CD4-positive, alpha-beta T cell treated with Interleukin-2 at 100 ng/mL for 4 hours (primary cell): ENCODE measurements at places on chromosomes 1 and 21.

DNA sequence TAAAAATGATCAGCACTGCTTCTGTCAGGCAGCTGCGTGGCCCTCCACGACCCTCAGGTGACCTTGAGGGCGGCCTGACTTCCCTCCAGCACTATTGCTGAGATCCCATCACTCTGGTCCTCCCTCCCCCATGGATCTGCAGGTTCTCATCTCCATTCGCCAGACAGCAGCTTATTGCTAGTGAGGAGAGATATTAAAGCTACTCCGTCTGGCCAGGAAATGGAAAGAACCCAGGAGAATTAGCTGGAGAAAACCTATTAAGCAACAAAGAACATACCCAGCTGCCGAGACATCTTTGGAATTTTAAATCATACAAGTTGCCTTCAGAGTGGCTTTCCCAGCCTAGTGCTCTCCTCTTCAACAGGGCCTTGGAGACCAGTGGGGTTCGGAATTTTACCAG lies 25.7 kb upstream of the KCNN3 start:
- DNase-seq, result no peak

DNA sequence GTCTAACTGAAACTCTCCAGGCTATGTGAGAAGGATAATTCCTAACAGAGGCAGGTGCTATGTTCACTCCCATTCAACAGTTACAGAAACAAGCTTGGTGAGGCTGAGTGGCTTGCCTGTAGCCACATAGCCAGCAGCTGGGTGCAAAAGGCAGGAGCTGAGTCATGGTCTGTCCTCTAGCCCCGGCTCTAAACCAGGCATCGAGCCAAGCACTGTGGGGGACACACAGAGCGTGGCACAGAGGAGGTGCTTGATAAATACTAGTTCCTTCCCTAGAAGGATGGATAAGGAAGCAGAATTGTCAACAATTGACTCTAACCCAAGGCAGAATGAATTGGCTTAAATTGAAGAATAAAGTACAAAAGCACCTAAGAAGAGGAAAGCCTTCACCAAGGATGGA lies 10.4 kb upstream of the KCNA2 start:
- no peak for DNase-seq

- DNase-seq, result no peak
Measured at GRCh38 chr1:12380326-12381249, 150.8 kb downstream of the VPS13D start.

- no peak for DNase-seq
Measured at GRCh38 chr21:35475762-35476161, 426.7 kb upstream of the RUNX1 start.

DNA sequence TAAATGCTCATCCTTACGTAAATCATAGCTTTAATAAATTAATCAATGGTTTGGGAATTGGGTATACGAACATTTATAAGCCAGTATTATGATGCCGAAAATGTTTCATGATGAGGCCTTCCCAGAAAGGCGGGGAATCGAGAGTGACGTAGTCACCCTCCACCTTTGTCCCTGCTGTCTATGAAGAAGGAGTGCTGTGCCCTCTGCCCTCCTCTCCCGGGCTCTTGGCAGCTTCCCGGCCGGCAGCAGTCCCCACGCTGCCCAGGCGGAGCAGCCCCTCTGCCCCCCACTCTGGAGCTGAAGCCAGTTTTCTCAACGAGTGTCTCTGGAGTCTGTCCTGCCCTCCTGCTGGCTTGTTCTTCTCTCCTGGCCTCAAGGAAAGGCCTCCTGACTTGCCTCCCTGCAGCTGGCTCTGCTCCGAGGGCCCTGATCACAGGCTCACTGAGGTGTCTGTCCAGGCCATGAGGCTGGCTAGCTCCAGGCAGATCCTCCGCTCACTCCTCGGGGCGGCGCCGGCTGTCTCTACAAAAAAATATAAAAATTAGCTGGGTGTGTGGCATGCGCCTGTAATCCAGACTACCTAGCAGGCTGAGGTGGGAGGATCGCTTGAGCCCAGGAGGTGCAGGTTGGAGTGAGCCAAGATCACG lies 150.7 kb upstream of the COL6A1 start:
- no peak for DNase-seq

- no peak for DNase-seq
Measured at GRCh38 chr1:111930356-111930755, 59.1 kb downstream of the KCND3 start.

- DNase-seq, result no peak
Measured at GRCh38 chr1:160489513-160490261, 33.4 kb downstream of the SLAMF6 start.

GRCh38 chr1:177174921-177175634 lies 4.3 kb downstream of the BRINP2 start:
- no peak for DNase-seq

DNA sequence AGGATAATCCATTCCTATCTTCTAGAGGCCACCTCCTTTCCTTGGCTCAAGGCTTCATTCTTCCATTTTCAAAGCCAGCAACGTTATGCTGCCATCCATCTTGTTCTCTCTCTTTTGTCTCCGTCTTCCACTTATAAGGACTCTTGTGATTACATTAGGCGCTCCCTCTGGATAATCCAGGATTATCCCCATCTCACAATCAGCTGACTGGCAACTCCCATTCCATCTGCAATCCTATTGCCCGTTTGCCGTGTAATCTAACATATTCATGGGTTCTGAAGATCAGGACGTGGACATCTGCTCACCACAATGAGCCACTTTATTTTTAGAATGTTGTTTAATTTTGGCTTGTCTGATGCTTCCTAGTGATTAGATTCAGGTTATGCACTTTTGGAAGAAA lies 89.3 kb downstream of the EBNA1BP2 start:
- DNase-seq, result no peak

DNA sequence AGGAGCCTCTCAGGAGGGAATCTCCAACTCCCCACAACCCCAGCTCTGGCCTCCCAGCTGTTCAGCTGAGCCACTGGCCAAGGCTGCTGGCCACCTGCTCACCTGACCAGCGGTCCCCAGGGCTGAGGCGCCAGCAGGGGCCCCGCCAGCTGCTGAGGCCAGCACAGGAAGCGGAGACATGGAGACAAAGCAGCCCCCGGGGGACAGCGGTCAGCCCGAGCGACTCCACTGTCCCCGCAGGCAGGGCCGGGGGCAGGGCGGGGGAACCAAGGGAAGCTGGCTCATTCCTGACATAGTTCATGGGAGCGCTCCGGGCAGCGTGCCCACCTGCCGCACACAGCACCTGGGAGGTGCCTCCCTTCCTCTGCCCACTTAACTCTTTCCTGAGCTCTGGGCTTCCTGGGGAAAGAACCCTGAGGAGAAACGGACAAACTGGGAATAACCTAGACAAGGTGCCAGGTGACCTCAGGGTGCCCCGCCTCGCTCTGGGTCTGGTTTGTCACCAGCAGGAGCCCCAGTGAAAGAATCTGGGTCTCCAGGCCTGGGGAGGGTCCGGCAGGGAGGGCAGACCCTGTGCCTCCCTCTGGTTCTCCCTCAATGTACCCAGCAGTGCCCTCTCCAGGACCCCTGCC lies 10.7 kb downstream of the EPHA2 start:
- DNase-seq, result no peak

GRCh38 chr1:8421721-8422120 lies 103.8 kb downstream of the SLC45A1 start:
- no peak for DNase-seq

DNA sequence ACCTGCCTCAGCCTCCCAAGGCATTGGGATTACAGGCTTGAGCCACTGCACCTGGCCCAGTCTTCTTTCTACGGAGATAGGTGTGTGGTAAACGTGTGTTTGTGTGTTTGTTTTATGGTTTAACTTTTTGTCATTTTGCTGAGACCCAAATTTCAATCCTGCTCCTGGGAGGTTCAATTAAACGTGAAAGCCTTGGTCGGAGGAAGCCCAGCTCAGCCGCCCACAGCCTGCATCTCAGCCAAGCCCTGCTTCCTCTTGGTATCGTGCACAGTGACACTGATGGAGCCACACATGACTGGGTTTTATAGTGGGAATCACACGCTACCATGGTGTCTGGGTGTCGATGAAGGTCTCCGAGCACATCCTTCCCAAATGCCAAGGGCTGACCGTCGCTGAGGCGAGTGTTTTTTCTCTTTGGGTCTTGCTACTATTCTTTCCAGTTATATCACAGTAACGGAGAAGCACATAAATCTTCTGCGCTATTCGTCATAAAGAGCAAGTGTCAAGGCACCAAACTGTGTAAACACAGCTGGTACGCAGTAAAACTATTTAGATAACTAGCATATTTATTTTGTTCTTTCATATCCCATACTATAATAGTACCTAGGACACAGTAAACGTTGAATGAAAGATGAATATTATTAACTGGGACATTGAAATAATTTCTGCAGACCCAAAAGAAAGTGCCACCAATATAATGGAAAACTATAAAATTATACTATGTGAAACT lies 39.3 kb downstream of the HLCS start:
- DNase-seq, result no peak

GRCh38 chr1:242004751-242005495 lies 6.0 kb upstream of the MAP1LC3C start:
- no peak for DNase-seq

- no peak for DNase-seq
Measured at GRCh38 chr1:993379-993995, 6.4 kb downstream of the HES4 start.

DNA sequence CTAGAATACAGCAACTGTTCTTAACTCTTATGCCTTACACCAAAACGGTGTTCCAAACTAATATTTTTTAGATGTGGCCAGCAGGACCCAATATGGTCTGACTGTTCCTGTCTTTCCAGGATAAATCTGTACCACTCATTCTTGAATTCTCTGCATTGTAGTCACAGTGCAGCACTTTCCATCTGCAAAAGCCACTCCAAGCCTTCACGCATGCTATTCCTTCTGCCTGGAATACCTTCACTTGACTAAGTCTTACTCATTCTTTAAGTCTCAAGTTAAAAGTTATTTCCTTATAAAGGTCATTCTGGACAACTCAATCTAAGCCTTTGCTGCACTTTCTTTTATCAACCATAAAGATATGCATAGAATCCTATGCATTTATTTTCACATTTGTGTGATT lies 1194.5 kb downstream of the PLA2G4A start:
- DNase-seq, result no peak

DNA sequence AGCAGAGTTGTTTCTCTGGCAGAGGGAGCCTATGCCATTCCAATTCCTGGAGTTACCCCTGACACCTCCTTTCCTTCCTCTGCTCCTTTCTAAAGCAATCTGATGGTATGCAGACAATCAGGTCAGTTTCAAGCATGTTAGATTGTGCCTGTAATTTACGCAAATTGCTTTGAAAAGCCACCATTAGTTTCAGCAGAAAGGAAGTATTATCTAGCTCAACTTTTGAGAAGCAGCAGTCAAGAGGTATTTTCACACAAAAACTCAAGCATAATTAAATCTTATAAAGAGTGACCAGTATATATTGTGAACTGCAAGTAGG lies 2.2 kb downstream of the ERRFI1 start:
- DNase-seq, result no peak

DNA sequence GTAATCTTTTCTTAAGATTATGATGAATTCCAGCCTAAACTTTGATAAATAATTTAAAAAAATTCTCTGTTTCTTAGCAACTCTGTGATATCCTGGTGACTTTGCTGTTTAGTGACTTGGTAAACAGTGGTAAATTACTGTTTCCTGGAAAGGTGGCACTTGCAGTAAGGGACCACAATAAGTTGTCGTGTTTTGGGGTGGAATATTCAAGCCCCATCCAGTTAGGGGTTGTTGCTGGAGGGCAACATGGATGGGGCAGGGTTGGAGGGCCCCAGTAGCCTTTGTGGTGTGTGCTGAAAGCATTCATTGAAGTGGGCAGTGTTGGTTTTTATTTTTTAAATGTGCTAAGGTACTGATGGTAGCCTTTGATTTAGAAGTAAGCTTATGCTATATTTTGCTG lies 30.3 kb downstream of the PRDM2 start:
- peak; percentile 48 for DNase-seq

DNA sequence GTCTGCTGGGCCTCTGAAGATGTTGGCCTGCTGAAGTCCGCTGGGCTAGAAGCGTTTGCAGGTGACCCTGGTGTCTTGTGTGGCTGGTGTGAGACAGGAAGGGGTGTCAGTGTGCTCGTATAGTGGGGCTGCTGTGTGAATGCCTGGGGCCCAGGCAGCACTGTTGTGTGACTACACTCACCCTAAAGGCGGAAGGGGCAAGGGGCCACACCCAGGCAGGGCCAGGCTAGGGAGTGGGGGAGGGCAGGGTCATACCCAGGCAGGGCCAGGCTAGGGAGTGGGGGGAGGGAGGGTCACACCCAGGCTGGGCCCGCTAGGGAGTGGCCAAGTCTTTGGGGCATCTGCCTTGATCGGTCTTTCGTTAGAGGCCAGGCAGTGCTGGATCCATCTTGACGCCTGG lies 25.0 kb downstream of the PDXK start:
- no peak for DNase-seq

GRCh38 chr1:25197235-25197975 lies 34.9 kb downstream of the SYF2 start:
- DNase-seq, result no peak

GRCh38 chr21:44454747-44455523 lies at the start of gene LRRC3:
Gene LRRC3, plus strand, starts transcription at chr21:44455510. Its CDS starts 1,135 bp downstream, at chr21:44456645.
- DNase-seq, result peak; percentile 75

DNA sequence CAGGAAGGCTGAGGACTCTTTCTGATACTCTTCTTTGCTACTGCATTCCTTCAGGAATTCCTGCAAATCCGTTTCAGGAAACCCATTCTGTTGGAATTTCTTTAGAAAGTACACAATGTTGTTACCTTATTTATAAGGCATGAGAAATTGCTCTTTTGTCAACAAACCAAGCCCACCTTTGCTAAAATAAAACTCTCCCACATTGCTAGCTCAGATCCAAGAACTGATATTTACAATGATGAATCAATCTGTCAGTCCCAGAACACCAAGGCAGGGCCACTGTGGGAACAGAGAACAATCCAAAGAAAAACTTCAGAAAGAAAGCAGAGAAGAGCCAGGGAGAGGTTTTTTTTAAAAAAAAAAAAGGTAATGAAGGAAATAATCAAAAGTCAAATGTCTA lies 36.6 kb upstream of the LPAR3 start:
- no peak for DNase-seq

DNA sequence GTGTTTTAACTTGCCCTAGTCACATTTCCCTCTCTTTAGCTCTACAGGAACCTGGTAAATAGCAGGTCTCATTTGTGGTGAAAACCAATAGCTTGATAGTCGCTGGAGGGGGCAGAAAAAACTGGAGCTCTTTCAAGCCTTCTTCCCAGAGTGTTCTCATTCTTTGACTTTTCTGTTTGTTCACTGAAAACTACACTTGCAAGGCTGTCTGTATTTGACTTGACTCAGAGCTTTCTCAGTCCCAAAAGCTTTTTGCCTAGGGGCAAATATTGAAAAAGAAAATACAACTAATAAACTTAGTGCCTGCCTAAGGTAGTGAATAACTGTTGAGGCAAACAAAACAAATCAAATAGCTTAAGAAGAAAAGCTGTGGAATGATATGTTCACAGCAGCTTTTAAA lies 217.1 kb upstream of the CHRM3 start:
- DNase-seq, result no peak
